T-cell (primary cell): ENCODE measurements at places on chromosomes 7 and 10. TPM values are rescaled to one million over a fixed set of nuclear protein-coding genes. Genes with fewer than 3 reads are reported as not detected.

ADIRF gene
- not detected for total RNA-seq

CACNA2D1 gene
- total RNA-seq: not detected

GPR15LG gene
- not detected for total RNA-seq

PVRIG gene
- total RNA-seq: 78.0 TPM

ZNF32 gene
- 25.3 TPM for total RNA-seq

RBP4 gene
- total RNA-seq: 3.8 TPM

DNA sequence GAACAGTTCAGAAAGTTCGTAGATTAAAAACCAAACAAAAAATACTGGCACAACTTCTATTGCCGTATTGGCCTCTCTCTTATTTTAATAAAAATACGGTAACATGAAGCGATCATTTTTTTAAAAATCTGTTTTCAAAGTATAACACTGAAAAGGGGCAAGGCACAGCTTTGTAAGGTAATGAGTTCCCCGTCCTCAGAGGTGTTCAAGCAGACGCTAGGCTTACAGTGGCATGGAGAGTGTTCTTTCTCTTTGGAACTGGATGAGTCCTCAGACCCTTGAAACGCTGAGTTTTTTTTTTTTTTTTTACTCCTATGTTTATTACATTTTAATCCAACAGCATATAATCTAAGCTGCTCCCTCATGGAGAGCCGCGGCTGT, 7.8 kb downstream of the EN2 start:
- no peak for DNase-seq

- DNase-seq: no peak
Measured at GRCh38 chr7:100423315-100423714, 5.2 kb downstream of the ZCWPW1 start.

GRCh38 chr7:130277763-130278643, 11.3 kb downstream of the CPA2 start:
- no peak for DNase-seq

GRCh38 chr10:69761320-69761719, 40.4 kb upstream of the COL13A1 start:
- DNase-seq: no peak

- no peak for DNase-seq
Measured at GRCh38 chr7:142439739-142440138, 181.9 kb upstream of the PRSS58 start.

GRCh38 chr10:27663621-27664020, 82.0 kb downstream of the MKX start:
- no peak for DNase-seq
